ENCODE measurements at places on chromosomes 5 and 9.

- no peak for DNase-seq
Observed at GRCh38 chr5:159059722-159060121, 40.0 kb downstream of the EBF1 start.

GRCh38 chr9:79658926-79659325 lies 87.2 kb downstream of the TLE4 start:
- no peak for DNase-seq

- DNase-seq = no peak
Observed at GRCh38 chr5:142244440-142244839, 80.4 kb downstream of the SPRY4 start.

GRCh38 chr9:78213712-78214111 lies 22.2 kb upstream of the CEP78 start:
- DNase-seq = no peak
